ENCODE measurements at places on chromosomes 16 and 17.

GRCh38 chr16:14455573-14455972, 174.5 kb downstream of the PARN start:
- DNase-seq: no peak

DNA sequence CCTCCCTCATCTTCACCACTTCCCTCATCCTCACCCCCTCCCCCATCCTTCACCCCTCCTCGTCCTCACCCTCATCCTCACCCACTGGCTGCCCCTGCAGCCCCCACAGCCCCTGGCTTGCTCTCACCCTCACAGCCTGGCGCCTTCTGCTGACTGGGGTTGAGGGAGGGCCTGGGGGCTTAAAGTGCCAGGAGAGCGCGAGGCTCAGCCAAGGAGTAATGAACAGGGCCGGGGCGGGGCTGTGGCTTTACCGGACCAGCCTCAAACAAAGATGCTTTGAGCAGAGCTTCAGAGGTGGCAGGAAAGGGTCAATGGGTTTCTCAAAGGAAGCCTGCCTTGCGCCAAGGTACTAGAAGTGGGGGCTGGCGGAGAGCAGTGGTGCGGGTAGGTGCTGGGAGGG, at the start of gene PRSS33:
Gene PRSS33 (minus strand): TSS at position 155 of the 400 bp plus-strand sequence. CDS start 1,013 bp downstream, outside the sequence.
- no peak for DNase-seq

DNA sequence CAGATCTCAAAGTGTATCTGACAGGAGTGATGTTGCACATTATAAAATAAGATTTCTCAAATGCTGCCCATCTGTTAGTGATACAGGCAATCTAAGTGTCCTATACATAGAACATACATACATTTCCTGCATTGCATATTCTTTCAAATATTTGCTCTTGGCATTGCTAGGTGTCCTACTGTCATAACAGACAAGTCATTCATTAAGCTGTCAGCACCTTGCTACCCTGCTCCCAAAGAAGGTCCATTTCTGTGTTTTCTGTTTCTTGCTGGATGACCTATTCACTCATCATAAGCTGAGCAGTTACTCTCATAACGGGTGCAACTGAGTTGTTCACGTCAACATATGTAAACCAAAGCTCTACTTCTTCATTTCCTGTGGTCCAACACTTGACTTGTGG, 719.0 kb downstream of the KCNJ2 start:
- no peak for DNase-seq

GRCh38 chr17:8837563-8838075, 29.9 kb downstream of the PIK3R6 start:
- DNase-seq: no peak

DNA sequence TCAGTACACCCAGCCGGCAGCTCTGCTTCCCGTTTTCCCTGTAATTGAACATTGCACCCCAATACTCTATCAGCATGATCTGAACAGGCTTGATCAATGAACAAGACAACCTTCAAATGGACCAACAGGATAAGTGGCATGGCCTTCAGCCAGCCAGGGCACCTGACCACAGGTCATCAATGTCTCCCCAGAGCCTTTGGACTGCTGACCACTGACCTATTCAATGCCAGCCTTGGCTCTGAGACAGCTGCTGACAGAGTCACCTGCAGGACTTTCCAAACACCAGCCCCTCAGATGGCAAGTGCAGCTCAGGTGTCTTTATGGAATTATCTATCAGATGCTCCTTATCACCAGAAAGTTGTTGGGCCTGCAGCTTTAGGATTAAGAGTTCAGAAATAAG, 462.9 kb upstream of the ASIC2 start:
- no peak for DNase-seq

DNA sequence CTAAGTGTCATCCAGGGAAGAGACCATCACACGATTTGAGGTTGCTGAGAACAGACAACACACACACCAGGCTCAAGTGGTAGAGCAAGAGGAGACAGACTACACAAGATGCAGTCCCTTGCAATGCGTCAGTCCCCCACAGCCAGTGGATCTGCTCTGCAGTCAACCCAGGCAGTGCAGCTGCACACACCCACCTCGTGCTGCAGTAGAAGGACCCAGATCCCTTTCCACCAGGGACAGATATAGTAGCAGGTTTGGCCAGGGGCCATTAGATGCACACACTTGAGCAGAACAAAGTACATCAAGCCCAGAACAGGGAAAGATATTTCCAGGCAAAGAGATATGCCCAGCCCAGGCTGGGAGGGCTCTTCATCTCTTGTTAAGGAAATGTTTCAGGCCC, 112.9 kb downstream of the GRIN2A start:
- no peak for DNase-seq

- no peak for DNase-seq
Measured at GRCh38 chr17:3848229-3848835, 2.3 kb upstream of the NCBP3 start.

- DNase-seq: no peak
Measured at GRCh38 chr16:77946823-77947222, 75.5 kb upstream of the CLEC3A start.

- no peak for DNase-seq
Measured at GRCh38 chr16:11688520-11688886, 20.2 kb downstream of the SNN start.

- DNase-seq: no peak
Measured at GRCh38 chr17:57578608-57579225, 166.4 kb downstream of the CCDC182 start.

DNA sequence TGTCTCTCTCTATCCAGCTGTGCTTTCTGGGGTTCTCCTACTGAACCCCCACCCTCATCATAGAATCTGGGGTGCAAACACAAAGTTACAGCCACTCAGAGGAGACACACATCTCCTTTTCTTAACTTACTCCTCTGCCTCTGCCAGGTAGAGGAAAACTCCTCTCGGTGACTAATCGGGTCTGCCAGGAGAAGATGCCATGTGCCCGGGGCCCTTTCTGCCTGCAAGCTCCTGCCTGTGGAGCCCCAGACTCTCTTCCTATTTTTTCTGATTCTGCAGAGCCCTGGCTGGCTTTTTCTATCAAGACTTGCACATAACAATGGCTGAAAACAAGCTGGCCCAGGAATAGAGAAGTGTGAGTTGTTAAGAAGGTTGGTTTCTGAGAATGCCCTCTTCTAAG, 10.4 kb downstream of the SLC6A4 start:
- DNase-seq: no peak

GRCh38 chr17:41977991-41978390, 11.4 kb downstream of the CNP start:
- no peak for DNase-seq

DNA sequence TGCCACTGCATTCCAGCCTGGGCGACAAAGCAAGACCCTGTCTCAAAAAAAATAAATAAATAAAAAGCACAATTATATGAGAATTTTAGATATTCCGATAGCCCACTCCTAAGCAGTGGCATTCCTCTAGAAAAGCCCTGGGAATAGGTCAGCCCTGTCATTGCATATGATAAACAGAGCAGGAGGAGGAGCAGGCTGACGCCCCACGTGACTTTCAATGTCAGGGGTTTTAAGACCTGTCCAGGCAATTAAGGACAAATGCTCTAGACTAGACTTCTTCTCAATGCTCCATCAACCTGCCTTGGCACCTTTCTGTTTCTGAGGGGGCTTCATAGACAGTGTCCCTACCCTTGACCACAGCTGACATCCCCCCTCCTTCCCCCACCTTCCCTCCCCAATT, 7.5 kb downstream of the TOM1L2 start:
- no peak for DNase-seq

- no peak for DNase-seq
Measured at GRCh38 chr17:27649929-27650328, 18.9 kb downstream of the LGALS9 start.

GRCh38 chr16:13545271-13545670, 374.7 kb upstream of the ERCC4 start:
- no peak for DNase-seq

Measured in cortex of kidney (tissue), 1 donor.